Prostate gland (tissue), 2 donors: ENCODE measurements at places on chromosomes 16 and 17. TPM values are rescaled to one million over a fixed set of nuclear protein-coding genes. Genes with fewer than 3 reads are reported as not detected.

NHLRC4 gene
- 6.2 TPM for total RNA-seq

VEZF1 gene
- 91.1 TPM for total RNA-seq

TMEM88 gene
- 11.1 TPM for total RNA-seq

AIPL1 gene
- not detected for total RNA-seq

C16orf86 gene
- total RNA-seq = 18.3 TPM

NUP88 gene
- 105 TPM for total RNA-seq

PHB1 gene
- total RNA-seq = 135 TPM

C1QTNF1 gene
- 57.9 TPM for total RNA-seq

KRT25 gene
- not detected for total RNA-seq

MT1A gene
- not detected for total RNA-seq

NTN1 gene
- total RNA-seq = 11.4 TPM

FAM20A gene
- total RNA-seq = 47.7 TPM

SOX9 gene
- total RNA-seq = 92.8 TPM

KRT23 gene
- total RNA-seq = 38.9 TPM

HOXB1 gene
- not detected for total RNA-seq

TSPAN10 gene
- 2.9 TPM for total RNA-seq

KRT14 gene
- total RNA-seq = 298 TPM

TEKT5 gene
- total RNA-seq = 0.36 TPM

NUDT7 gene
- 18.7 TPM for total RNA-seq

CD300LB gene
- total RNA-seq = 0.64 TPM

EFCAB13 gene
- 8.9 TPM for total RNA-seq

CCL8 gene
- total RNA-seq = not detected

MYH11 gene
- total RNA-seq = 2,091 TPM

WNK4 gene
- total RNA-seq = 24.7 TPM

RAC3 gene
- 41.8 TPM for total RNA-seq

KRT13 gene
- total RNA-seq = 38.4 TPM

CORO1A gene
- 8.9 TPM for total RNA-seq

TBC1D3C gene
- not detected for total RNA-seq

HNF1B gene
- total RNA-seq = 2.7 TPM

GAN gene
- 8.2 TPM for total RNA-seq

TRIM16 gene
- total RNA-seq = 72.2 TPM

PIK3R6 gene
- total RNA-seq = 0.18 TPM

ZSCAN32 gene
- total RNA-seq = 17.4 TPM

IGSF6 gene
- total RNA-seq = not detected

MYH1 gene
- total RNA-seq = not detected

C16orf92 gene
- not detected for total RNA-seq

SLFN11 gene
- total RNA-seq = 7.7 TPM

ITGAL gene
- total RNA-seq = 2.5 TPM

TBC1D3H gene
- total RNA-seq = 0.91 TPM

AOC2 gene
- 4.9 TPM for total RNA-seq

QRICH2 gene
- total RNA-seq = 9.8 TPM

ACSM2A gene
- total RNA-seq = 0.17 TPM

TLCD1 gene
- 19.6 TPM for total RNA-seq

NPIPB13 gene
- total RNA-seq = 5.8 TPM

KRTAP3-2 gene
- total RNA-seq = not detected

MYH13 gene
- total RNA-seq = 0.28 TPM

HYDIN gene
- 1.5 TPM for total RNA-seq

TBC1D3K gene
- not detected for total RNA-seq

TBX21 gene
- total RNA-seq = 0.45 TPM

SMURF2 gene
- total RNA-seq = 29.1 TPM

CSH2 gene
- total RNA-seq = not detected

UTS2R gene
- not detected for total RNA-seq

EPX gene
- not detected for total RNA-seq

AARSD1 gene
- 48.4 TPM for total RNA-seq

KRTAP1-5 gene
- total RNA-seq = not detected

ABCA8 gene
- 111 TPM for total RNA-seq

ALDH3A1 gene
- 12.8 TPM for total RNA-seq

STAT5A gene
- 45.8 TPM for total RNA-seq
